ENCODE measurements at places on chromosomes 11 and 22. TPM values are rescaled to one million over a fixed set of nuclear protein-coding genes. Genes with fewer than 3 reads are reported as not detected.

Gene OR52H1
- polyA plus RNA-seq: not detected

Gene SNX19
- 20.8 TPM for polyA plus RNA-seq

Gene MEI1
- not detected for polyA plus RNA-seq

Gene NPAS4
- polyA plus RNA-seq: 10.6 TPM

Gene LRRC10B
- 12.4 TPM for polyA plus RNA-seq

Gene PRAME
- not detected for polyA plus RNA-seq

Gene LRRC74B
- not detected for polyA plus RNA-seq

Gene TKFC
- polyA plus RNA-seq: 18.1 TPM

Gene TTC36
- 4.3 TPM for polyA plus RNA-seq

Gene ATG13
- polyA plus RNA-seq: 28.5 TPM

All from neural cell (in vitro differentiated cells).